Activated CD4-positive, alpha-beta T cell treated with anti-CD3 and anti-CD28 coated beads, Interleukin-2, Interleukin-6, amounts not matched to agents 100 ng/mL and 50 ng/mL, durations not matched to agents 16 hours and 8 hours (primary cell): ENCODE measurements at places on chromosomes 2 and 18.

- no peak for DNase-seq
Measured at GRCh38 chr2:211836409-211836808, 702.2 kb downstream of the ERBB4 start.

GRCh38 chr2:43184339-43184895, 42.0 kb downstream of the ZFP36L2 start:
- DNase-seq: peak; percentile 78

GRCh38 chr18:12774982-12775381, 72.1 kb downstream of the PSMG2 start:
- peak; percentile 12 for DNase-seq

GRCh38 chr2:70078384-70078783, 8.9 kb upstream of the PCBP1 start:
- no peak for DNase-seq

GRCh38 chr2:45506756-45507155, 104.3 kb downstream of the SRBD1 start:
- no peak for DNase-seq

DNA sequence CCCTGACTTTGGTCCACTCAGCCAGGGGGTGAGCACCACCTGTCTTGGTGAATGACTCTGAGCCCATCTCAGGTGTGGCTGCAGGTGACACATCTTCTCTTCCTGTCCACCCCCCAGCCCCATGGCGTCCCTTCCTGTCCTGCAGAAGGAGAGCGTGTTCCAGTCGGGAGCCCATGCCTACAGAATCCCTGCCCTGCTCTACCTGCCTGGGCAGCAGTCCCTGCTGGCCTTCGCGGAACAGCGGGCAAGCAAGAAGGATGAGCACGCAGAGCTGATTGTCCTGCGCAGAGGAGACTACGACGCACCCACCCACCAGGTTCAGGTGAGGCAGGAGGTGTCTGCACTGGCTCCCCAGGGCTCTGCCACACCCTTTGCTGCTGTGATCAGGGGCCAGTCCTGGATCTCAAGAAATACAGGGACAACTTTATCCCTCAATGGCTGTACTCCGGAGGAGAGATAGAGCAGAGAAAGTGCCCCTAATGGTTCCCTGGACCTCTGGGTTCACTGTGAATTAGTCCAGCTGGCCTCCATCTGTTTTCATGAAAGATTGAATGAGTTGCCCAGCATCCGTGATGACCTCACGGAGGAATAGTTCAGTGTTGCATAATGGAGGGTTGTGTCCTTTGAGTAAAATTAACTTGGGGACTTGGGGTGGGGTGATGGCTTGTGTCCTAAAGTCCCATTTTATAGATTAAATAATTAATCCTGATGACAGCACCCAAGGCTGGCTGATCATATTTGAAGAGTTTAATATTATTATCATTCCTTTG, at the start of gene NEU2:
Gene NEU2 (plus strand): TSS at position 122 of the 770 bp plus-strand sequence. CDS start 0 bp downstream, at position 122.
- DNase-seq: no peak

GRCh38 chr18:54020156-54020745, 204.2 kb downstream of the MBD2 start:
- no peak for DNase-seq

- no peak for DNase-seq
Measured at GRCh38 chr2:223989856-223990232, 32.6 kb downstream of the MRPL44 start.

- no peak for DNase-seq
Measured at GRCh38 chr2:2187196-2187595, 143.9 kb downstream of the MYT1L start.

GRCh38 chr2:227153307-227153706, 10.7 kb downstream of the COL4A4 start:
- DNase-seq: no peak

- no peak for DNase-seq
Measured at GRCh38 chr2:20643060-20643459, 7.8 kb downstream of the HS1BP3 start.

GRCh38 chr2:206876216-206876860, 63.0 kb upstream of the CPO start:
- DNase-seq: no peak

DNA sequence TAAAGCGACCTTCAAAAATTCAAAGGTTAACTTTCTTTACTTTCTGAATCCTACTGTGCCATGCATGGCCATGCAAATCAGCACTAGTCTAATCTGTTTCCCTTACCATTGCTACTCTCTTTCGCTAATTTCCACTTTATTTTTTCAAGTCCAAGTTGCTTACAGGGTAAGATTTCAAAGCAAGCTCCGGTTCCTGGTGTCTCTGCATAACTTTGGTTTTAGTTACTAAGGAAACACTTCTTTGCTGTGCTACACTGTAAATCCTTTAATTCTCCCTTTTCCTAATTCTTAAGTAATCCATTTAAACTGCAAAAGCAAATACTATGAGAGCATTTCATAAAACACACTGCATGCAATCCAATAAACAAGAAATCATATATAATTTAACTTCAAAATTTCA, 383.5 kb upstream of the LYPD1 start:
- no peak for DNase-seq

DNA sequence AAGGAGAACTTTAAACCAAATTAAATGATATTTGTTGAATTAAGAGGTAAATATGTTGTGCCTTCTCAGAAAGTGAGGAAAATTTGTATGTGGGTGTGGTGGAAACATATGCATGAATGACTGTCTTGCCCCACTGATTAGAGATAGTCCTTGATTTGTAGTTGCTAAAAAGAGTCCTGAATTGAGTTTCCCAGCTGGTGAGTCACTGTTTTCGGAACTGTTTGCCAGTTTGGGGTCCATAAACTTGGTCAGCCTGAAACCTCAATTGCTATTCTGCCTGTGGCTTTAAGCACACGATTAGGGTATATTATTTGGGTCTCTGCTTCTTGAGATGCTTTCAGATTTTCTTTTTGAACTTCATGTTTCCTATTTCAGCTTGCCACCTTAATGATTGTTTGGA, 53.3 kb downstream of the PIKFYVE start:
- DNase-seq: peak; percentile 46

DNA sequence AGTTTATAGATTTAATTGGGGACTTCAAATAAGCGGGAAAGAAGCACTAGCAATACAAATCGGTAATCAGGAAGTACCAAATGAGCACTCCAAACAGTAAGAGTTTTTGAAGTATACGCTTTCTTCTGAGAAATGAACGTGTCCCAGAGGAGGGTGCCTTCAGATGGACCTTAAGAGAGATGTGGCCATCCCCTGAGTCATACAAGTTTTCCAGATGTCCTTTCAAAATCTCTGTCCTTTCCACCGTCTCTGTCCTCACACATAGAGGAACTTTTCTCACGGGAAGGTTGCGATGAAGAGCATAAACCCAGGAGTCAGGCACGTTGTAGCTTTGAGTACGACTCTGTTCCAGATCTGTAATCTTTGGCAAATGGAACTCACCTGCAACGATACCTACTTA, 1.7 kb upstream of the SMAD2 start:
- no peak for DNase-seq

DNA sequence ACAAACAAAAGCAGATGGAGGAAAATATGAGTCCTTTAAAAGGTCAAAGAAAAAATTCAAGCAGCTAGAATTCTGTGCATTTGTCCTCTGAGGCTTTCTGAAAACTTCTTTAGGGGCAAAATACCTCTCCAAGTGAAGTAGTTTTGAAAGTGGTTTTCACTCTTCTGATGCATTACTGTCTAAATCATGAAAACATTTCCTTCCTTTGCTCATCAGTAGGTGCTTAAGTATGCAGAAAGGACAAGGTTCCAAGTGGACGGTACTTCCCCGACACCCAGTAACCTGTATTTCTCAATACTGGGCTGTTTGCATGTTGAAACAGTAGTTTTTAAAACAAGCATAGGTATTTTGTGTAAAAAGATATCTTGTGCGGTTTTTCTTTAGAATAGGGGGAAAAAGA, 189.1 kb upstream of the ERBB4 start:
- peak; percentile 22 for DNase-seq

DNA sequence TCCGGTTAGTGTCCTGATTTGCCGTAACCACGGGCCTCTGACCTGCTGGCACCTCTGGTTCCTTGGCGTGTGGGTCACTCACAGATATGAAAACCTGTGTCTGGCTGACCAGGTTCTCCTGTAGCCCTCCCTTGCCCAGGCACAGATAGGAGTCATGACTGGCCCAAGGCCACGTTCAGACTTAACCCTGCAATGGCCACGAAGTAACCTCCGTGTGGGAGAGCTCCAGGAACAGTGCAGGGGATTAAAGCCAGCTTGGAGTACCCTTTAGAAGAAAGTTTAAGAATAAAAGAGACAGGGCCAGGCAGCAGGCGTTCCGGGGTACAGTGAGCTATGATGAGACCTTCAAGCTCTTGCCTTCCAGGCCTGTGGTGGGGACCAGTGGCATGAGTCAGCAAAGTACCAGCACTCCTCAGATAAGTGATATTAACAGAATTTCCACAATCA, 25.5 kb downstream of the CENPO start:
- DNase-seq: peak; percentile 23

- DNase-seq: no peak
Measured at GRCh38 chr2:86069091-86069685, 36.5 kb downstream of the POLR1A start.

GRCh38 chr2:151280271-151280670, 9.2 kb downstream of the NMI start:
- DNase-seq: no peak

GRCh38 chr2:27083410-27084296, 2.9 kb upstream of the KHK start:
- DNase-seq: no peak

DNA sequence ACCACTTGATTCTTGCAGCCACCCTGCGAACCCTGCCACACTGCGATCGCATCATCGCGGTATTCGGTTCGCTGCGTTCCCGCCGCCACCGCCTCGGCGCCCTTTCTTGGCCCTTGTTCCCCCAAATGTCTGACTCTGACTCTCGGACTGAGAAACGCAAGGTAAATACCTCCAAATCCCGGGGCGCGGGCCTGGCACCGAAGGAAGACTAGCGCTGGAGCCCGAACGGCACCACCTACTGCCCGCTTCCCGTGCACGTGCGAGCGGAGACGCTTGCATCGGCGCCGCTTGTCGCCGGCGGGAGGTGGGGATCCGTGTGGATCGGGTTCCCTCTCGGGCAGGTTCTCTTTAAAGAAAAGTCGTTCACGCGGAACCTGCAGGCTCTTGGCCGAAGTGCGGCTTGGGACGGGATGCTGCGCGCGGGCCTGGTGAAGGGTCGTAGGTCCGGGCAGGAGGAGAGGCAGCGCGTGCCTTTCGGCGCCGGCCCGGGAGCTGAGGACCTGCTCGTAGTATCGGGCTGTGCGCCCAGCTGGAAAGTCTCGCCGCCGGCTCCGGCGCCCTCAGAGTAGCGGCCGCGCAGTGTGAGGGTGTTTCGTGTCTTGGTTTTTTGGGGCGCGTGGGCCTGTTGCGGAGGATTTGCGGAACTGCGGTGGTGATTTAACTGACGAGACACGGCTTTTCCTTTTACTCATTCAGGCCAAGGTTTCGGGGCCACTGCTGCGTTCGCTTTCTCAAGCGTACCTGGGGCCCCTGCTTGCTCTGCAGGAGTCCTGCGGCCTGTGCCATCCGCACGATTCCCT, 514 bp downstream of the BCL2L11 start:
- peak; percentile 46 for DNase-seq

- DNase-seq: no peak
Measured at GRCh38 chr2:39664888-39665591, 677 bp upstream of the TMEM178A start.

- DNase-seq: no peak
Measured at GRCh38 chr2:207504513-207505170, 25.1 kb upstream of the CREB1 start.

DNA sequence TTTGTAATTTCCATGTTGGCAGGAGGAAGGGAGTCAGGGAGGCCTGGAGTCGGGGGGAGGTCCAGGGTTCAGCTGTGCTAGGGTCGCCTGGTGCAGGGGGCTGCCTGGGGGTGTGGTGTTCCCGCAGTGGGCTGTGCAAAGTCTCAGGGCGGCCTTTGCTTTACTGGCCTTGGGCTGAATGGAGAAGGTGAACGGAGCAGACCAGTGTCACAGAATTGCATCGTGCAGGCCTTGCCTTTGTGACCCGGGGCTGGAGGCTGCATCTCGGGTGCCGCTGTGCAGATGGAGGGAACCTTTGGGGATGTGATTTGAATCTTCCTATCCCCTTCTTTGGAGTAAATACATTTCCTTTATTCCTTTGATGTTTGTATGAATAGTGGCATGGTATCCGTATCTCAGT, 8.8 kb downstream of the SNTG2 start:
- DNase-seq: no peak

GRCh38 chr2:192157776-192158175, 37.0 kb downstream of the TMEFF2 start:
- no peak for DNase-seq

DNA sequence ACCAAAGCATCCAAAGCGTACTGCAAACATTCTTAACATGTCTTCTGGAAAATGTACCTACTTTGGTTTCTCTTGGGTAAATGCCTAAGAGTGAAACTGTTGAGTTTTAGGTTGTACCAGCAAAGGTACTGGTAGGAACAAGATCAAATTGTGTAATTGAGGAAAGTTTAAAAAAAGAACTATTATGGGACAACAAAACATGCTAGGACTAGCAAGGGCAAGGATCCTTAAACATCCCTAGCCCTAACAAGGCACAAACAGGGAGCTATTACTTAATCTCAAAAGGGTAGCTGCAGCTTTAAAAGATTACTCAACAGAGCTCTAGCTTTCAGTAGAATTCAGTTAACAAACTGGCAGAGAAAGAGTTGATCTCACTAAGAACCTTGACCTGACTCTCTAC, 56.0 kb upstream of the GRB14 start:
- no peak for DNase-seq

- DNase-seq: no peak
Measured at GRCh38 chr18:62702259-62702658, 13.1 kb upstream of the PHLPP1 start.

- DNase-seq: no peak
Measured at GRCh38 chr2:142877216-142877838, at the start of gene KYNU. Gene KYNU, plus strand, starts transcription at chr2:142877664. Its CDS starts 7,704 bp downstream, at chr2:142885368.

DNA sequence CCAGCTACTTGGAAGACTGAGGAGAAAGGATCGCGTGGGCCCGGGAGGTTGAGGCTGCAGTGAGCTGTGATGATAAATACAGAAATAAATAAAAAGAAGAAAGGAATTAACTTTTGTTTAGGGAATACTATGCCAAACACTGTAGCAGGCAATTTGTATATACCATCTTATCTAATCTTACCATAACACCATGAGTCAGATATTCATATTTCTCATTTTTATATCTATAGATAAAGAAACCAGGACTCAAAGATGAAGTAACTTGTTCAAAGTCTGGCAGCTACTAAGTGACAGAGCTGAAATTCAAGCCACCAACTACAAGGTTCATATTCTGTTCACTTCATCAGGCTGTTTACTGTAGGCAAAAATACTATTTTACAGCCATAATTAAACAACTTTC, 119.2 kb upstream of the SLC39A10 start:
- no peak for DNase-seq

GRCh38 chr2:239193925-239194677, 206.7 kb downstream of the HDAC4 start:
- no peak for DNase-seq

- no peak for DNase-seq
Measured at GRCh38 chr2:105777031-105777482, 32.3 kb downstream of the NCK2 start.

DNA sequence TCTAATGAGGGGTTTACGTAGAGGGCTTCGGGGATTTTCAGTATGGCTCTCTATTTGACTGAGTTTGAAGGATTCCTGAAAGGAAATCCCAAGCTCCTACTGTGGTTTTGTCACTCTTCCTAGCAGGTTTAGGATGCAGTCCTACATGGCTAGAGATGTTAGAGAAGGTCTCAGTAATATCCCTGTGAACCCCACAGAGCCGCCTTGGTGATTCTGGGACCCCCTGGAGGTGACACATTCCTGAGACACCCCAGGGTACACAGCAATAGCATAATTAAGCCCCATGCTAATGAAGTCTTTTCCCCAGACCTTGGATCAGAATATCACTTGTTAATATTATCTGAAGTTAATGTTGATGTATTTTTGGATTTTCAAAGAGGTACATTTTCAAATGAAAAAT, 103.8 kb downstream of the SNTG2 start:
- DNase-seq: no peak
